ENCODE measurements at places on chromosomes 5 and 9.

- DNase-seq: no peak
Measured at GRCh38 chr5:154146409-154146808, 44.1 kb upstream of the GALNT10 start.

DNA sequence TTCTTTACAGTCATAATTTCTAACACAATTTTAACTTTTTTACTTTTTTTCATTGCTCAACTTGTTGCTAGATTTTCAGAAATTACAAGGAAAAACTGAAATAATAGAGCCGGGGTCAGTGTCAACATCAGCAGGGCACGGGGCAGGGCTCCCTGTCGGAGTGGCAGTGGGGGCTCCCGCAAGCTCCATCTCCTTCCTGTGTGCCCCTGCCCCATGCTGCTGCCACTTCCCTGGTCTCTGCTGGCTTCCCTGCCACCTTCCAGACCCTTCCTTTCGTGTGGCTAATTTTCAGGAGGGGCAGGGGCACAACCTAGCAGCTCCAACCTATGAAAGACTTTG lies 1.0 kb upstream of the EXOC3 start:
- no peak for DNase-seq

DNA sequence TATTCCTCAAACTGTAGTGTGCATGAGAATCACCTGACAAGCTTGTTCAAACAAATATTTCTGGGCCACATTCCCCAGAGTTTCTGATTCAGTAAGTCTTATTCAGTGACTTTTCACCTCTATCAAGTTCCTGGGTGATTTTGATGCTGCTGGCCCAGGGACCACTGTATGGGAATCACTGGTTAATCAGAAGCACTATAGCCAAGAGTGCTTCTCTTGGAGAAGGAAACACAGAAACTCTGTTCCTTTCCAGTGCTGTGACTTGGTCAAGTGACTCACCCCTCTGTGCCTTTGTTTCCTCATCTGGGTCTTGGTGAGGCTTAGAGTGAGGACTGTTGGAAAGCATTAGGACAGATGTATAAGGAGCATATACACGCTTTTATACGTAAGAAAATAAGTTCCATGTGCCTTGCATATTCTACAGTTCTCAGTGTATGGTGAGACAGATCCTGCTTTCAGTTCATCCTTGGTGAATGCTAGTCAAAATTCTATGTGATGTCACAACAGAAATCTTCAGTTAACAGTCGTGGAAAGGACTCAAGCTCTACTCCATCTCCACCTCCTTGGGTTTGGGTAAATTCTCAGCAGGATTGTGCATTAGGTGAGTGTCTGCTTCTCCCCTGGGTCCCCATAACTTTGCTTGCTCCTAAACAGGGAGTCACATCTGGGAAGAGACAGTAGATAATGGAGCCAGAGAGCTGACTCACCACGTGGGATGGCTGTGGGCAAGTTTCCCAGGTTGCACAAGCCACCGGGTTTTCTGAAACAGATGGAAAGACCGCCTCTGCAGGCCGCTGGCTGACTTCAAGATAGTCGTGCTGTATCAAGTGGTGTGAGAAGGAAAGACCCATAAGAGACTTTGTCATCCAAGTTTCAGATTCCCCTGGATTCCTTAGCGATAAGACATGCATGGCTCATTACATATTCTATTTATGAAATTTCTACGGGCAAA lies 117.0 kb downstream of the NXNL2 start:
- no peak for DNase-seq

GRCh38 chr5:114438471-114438870 lies 76.6 kb downstream of the KCNN2 start:
- no peak for DNase-seq

DNA sequence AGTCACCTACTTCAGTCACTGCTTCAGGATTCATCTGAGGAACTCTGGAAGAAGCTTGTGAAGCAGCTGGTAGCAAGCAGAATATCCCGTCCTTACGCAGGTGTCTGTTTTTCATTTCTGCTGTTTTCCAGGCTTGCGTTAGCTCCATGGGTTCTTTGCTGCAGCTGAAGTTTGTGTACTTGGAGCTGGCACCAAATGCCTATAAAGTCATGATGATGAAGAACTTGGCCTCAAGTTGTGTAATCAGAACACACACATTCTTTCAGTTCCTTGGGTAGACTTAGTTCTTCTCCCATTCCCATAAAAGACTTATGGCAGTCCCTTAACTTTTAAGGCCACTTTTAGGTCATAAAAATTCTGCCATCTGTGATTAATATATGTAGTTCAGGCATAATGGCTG lies 116.7 kb downstream of the LRRC70 start:
- no peak for DNase-seq

- DNase-seq: no peak
Measured at GRCh38 chr9:121294866-121295661, 27.1 kb downstream of the GSN start.

DNA sequence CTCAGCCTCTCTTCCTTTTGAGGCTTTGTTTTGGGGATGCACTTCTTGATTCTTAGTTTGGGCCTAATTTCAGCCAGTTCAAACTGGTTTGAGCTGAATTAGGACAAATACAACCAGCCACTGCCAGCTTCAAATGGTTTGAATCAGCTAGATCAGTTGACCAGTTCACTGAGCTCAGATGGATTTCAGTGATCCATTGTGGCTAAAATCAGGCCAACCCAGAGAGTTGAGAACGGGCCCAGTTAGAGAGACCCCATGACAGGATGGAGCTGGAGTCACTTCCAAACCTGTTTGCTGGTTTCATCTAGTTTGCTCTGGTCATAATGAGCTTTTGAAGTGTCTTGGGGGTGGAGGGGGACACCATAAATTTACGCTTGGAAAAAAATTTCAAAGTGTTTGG lies 48.0 kb upstream of the NEK6 start:
- no peak for DNase-seq

- DNase-seq: no peak
Measured at GRCh38 chr9:83965350-83966208, 14.4 kb downstream of the HNRNPK start.

GRCh38 chr9:16501141-16501540 lies 369.3 kb downstream of the BNC2 start:
- DNase-seq: no peak

DNA sequence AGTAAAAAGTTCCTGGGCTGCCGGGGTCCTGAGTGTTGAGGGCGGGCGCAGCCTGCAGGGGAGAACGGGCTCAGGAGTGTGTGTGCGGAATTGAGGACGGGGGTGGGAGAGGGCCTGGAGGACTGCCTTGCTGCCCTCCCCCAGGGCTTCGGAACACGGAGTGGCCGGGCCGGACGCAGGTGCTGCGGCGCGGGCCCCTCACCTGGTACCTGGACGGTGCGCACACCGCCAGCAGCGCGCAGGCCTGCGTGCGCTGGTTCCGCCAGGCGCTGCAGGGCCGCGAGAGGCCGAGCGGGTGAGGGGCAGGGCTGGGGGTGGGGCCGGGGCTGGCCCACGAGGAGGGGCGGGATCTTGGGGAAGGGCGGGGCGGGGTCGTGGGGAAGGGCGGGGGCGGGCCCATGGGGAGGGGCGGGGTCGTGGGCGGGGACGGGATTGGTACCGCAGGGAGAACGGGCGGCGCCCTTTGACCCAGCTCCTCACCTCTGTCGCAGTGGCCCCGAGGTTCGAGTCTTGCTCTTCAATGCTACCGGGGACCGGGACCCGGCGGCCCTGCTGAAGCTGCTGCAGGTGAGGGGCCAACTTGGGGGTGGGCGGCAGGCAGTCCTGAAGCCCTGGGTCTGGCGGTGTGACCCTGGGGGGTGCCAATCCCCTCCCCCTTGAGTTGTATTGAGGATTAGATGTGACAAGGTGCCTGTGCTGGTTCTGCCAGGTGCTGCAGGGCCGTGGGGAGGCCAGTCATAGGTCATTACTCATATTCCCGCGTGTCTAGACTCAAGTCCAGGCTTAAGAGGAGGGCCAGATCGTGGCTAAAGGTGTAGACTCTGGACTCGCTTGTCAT lies 7.1 kb downstream of the FPGS start:
- DNase-seq: no peak

DNA sequence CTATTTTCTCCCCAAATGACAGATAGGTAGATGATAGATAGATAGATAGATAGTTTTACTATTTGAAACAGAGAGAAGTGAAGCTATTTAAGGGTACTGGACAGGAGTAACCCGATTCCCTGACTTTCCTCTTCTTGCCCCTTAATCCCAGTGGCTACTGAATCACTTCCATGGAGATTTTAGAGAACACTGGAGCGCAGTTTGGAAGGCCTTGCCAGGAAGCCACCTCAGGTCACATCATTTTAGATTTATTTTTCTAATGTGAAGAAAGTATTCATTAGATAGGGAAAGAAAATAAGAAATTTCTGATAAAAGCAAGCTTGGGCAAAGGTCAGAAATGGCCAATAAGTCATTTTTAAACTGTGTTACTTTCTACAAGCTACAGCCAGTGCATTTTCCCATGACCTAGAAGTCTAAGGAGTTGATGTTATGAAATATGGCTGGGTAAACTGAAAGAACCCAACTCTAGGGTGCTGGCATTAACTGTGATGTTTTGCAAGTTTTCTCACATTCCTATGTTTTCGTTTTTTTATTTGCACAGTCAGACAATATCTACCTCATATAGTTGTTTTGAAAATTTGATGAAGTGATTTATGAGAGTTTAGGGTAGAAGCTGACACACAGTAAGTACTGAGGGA lies 544.7 kb upstream of the PTGER4 start:
- DNase-seq: no peak

GRCh38 chr9:87278971-87279733 lies 218.5 kb upstream of the DAPK1 start:
- DNase-seq: no peak

DNA sequence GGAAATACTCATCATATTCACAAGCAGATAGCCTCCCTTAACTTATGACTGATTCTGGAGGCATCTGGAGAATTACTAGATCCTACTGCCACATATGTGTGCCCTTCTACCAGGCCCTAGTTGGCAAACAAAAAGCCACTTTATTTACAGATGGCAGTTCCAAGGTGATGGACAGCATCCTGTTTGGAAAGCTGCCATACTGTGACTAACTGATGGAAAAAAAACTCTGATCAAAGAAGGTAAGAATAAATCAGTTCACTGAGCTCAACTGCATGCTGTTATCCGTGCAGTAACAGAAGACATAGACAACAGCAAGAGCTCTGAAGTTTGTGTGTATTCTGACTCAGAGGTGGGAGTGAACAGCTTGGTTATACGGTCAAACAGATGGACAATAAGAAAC lies 279.8 kb upstream of the POU5F2 start:
- DNase-seq: no peak

GRCh38 chr5:138926688-138927448 lies 51.7 kb upstream of the LRRTM2 start:
- DNase-seq: no peak

Measured in activated CD4-positive, alpha-beta T cell treated with anti-CD3 and anti-CD28 coated beads, Interleukin-2, amount 50 U/mL, for 48 hours (primary cell).